Fibroblast of skin of right biceps (primary cell): ENCODE measurements at places on chromosomes 3 and 15.
A peak's percentile ranks its signal among the peaks of the same experiment; 100 is the strongest.

DNA sequence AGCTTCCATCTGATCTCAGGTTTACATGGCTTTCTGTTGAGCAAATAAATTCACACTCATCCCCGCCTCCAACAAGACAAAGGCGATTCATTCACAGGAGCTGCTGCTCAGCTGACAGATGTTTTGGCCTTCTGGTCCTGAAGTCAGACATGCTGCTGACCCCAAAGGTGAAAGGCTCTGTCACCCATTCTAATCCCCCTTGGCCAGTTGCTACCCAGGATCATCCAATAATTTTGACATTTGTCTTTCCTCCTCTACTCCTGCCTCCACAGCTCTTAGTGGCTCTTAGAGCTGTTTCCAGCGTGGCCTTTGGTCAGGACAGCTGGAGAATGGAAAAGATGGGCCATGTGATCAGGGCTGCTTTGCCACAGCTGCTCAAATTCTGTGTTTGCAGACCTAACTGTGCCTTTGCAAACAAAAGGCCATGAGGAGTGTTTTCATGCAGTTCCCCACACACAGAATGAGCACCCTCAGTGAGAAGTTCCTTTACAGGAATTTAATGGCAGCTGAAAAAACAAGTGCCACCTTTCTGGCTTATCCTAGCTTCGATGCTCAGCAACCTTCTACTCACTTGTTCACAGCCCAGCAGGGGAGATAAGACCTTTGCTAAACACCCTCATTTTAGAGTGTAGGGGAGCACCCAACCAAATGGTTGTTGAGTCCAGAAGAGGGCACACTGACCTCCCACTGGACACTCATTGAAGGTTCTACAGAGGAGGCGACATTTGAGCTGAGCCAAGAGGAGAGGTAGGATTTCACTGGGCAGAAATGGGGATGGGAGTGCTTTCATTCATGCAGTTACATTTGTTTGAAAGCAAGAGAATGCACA lies 39.0 kb downstream of the CYP19A1 start:
- DNase-seq, result no peak

GRCh38 chr3:146250449-146251382 lies at the start of gene PLSCR4:
TSS of gene PLSCR4 (minus strand) at chr3:146251105. CDS start at chr3:146222071, 29,034 bp downstream.
- peak; percentile 81 for DNase-seq

DNA sequence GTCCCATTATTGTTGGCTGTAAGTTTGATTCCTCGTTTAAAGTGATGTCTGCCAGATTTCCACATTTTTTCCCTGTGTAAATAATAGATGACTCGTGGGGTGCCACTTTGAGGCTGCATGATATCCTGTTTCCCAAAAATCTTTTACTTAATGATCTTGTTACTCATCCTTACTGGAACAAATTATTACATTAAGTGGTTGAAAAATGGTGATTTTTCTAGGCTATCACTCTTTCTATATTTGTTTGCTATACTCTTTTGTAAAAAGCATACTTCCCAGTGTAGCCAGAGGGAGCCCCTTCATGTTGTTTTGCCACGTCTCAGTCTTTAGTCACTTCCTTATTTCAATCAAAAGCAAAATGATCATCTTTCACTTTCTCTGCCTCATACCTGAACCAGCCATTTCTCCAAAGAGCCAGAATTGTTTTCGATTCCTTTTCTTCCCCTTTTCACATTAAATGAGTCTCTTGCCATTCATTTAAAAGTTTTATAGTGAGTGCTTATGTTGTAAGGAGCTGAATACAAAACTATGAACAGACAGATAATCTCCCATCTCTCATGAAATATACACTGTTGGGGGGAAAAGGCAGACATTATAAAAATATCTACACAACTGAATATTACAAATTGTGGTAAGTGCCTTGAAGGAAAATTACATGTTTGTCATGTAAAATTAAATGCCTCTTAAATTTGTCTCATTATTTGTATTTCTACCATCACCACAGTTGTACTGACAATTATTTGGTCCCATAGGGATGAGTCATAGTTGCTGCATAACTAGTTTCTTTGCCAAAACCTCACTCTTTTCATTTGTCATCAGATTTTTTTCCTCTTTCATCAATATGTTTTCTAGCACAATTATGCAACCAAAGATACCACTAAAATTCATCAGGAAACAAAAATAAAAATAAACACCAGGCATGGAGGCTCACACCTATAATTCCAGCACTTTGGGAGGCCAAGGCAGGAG lies 41.5 kb downstream of the ADGRG7 start:
- DNase-seq, result peak; percentile 82

DNA sequence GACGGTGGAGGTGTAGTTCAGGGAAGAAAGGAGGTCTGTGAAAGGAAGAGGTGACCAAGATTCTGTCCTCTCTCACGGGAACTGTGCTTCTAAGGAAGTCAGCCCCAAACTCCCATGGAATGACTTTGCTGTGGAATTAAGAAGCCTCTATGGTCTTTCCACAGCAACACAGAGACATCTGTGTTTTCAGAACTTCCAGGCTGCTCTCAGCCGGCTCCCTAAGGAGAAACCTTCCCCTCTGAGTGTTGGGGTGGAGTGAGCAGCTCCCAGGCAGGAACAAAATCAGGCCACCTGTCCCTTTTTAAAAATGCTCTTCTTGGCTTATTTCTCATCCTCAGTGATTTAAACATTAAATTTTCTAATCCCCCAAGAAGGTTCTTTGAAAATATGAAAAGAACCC lies 53.3 kb upstream of the SNRK start:
- DNase-seq, result no peak

GRCh38 chr3:156433138-156433537 lies 121.8 kb downstream of the SSR3 start:
- peak; percentile 71 for DNase-seq

DNA sequence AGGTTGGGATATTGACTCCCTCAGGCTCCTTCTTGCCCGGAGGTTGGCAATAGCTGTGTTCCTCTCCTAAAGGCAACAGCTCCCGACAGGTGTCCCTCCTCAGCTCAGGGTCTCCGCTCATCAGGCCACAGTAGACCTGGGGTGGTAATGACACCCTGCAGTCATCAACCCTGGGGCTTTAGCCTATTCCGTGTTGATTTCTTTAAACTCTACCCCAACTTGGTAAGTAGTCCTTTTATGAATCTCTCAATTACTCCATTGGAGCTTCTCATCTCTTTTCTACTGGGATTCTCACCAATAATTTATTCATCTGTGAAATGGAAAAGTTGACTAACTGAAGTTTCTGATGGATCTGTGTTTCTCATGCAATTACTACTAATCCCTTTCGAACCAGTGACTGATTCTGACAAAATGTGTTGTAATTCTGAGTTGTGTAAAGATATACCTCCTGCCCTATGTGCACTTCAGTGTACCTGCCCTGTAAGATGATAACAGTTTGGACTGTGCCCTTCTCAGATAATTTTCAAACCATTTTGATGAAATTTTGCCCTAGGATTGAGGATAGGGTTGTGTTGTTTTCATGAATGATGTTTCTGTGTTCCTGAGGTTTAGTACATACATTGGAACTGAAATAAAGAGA lies 89.7 kb downstream of the RPL39L start:
- DNase-seq, result no peak

GRCh38 chr3:34000301-34000700 lies 201.9 kb downstream of the PDCD6IP start:
- DNase-seq, result no peak

DNA sequence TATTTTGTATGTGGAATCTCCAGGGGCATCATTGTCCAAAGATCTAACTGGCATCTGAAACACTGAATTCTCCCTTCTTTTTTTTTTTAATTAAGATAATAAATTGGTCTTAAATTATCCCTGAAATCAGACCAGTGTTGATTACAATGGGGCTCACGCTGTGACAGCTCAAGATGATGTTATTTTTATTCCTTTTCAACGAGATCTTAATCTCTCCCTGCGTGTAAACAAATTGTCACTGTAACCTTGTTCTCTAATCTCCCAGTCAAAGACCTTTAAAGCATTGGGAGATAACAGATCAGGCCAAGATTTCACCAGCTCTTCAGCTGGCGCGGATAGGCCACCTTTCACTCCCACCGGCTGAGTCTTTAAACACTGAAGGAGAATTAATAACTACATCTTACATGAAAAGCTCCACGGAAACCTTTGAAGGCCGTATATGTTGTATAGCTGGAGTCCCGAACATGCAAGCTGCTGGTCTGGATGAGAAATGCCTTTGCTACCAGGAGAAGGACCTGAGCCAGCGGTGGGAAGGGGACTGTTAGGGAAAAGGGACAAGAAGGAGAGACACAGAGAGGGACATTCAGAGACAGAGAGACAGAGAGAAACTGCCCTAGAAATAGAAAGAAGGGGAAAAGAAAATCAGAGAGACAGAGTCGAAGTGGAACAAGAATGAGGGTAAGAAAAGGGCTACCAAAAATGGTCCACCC lies 418.8 kb upstream of the NR2F2 start:
- DNase-seq, result no peak

DNA sequence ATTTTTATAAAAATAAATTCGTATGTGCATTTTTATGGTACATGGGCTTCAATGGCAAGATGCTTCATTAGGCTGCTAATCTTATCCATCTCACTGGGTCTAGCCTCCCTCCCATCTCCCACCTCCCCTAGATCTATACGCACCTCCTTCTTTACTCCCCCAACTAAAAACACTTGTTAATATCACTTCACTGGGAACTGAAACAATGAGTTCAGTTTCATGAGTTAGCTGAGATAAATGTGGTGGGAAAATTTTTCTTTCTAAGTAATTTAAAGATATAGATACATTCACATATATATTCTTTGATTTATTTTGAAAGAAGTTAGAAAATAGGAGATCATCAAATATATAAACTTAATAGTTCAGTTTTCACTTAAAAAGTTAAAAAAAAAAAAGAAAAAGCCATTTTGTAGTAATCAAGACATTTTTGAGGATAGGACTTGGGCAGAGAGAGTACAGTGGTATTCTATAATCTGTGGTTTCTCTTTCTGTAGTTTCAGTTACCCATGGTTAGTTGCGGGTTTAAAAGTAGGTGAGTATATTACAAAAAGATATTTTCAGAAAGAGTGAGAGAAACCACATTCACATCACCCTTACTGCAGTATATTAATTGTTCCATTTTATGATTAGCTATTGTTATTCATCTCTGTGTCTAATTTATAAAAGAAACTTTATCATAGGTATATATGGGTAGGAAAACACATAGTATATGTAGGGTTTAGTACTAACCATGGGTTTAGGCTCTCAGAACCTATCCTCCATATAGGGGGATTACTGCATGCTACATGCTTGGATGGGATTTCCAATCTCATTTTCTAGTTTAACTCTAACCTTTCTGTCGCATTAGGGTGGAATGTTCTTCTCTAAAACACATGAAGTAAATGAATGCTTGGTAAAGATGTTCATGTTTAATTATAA lies 316.0 kb upstream of the CBLB start:
- no peak for DNase-seq

GRCh38 chr15:59828263-59828662 lies 139.1 kb upstream of the BNIP2 start:
- no peak for DNase-seq

GRCh38 chr3:159674583-159674982 lies 314.1 kb upstream of the IL12A start:
- no peak for DNase-seq

DNA sequence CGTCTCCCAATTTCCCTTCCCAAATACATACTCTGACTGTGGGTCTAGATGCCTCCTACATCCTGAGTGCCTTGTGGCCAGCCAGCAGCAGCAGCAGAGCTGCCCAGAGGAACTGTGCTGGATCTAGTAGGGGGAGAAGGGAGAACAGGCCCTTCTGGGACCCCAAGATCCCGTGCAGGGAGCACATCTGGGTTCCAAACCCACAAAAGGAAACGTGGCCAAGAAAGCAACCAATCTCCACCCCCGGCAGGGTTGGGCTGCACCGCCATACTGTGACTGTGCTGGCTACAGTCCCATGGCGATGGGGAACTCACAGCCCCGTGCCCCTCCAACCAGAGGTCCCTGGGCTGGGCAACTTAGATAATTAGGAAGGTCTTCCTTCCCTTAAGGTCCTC lies 86.3 kb downstream of the PPCDC start:
- no peak for DNase-seq

DNA sequence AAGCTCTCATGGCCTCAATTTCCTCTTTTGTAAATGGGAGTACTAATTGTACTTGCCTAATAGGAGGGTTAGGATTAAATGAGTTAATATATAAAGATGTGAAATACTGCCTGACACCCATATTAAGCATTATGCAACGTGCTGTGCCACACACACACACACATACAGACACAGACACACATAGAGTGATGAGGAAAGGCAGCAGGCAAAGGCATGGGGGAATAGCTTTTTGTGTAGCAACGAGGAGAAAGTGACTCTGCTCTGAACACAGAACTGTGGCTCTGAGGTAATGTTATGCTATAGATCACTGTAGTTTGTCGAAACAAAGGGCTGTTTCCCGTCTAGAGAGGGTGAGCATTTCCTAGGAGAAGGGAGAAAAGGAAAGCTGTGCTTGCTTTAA lies 233.3 kb upstream of the SLCO3A1 start:
- no peak for DNase-seq

GRCh38 chr3:31180274-31180673 lies 285.8 kb upstream of the GADL1 start:
- no peak for DNase-seq

DNA sequence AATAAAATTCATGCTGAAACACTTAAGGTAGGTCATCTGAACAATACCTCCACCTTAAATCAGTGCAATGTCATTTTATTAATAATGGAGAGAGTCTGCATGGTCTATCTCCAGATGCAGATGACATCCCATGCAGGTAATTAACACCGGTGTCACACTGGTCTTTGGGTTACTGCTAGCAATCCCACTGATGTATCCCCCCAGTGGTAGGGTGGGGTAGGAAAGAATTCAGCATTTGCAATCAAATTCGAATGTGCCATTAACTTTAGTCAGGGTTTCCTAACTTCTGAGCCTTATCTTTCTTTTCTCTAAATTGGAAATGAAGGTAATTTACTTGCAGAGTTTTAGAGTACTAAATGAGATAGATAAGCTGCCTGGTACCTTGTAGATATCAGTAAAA lies 44.4 kb downstream of the KIF15 start:
- DNase-seq, result no peak

- DNase-seq, result peak; percentile 58
Measured at GRCh38 chr3:55166576-55167555, 239.0 kb upstream of the LRTM1 start.

- DNase-seq, result no peak
Measured at GRCh38 chr3:195249057-195249770, 21.7 kb downstream of the XXYLT1 start.

- peak; percentile 2 for DNase-seq
Measured at GRCh38 chr15:45790325-45790943, 155.6 kb downstream of the SQOR start.

DNA sequence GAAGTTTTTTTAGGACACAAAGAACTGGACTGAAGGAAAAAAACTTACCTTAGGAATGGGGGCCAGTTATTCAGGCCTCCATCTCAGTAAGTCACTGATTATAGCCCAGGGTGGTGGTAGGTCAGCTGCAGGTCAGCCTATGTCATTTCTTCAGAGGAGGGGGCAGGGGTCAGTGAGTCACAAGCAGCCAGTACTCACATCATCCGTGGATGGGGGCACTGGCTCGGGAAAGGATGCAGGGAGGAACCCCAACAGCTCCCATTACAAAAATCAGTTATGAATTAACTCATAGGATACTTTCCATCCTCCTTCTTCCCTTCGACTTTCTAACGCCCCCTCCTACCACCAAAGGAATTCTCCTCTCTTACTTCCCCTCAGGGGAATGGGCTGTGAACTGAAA lies 578.3 kb downstream of the PDCD6IP start:
- no peak for DNase-seq
